ENCODE measurements at places on chromosomes 6 and 20.

DNA sequence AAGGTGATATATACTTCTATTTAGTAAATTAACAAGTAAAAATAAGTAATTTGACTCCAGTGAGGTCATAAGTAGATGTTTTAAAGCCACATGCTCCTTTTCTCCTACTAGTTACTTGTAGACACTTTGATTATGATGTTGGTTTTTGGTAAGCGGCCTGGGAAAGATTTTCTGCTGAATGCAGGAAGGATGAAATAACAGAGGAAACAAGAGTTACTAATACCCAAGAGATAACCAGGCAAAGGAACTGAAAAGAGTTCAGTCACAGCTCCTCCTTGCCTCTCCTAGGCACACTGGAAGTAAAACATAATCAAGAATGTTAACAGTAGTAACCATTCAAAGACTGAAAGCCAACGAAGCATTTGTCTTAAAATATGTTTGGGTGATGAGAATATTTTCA, 203.3 kb downstream of the RNGTT start:
- no peak for DNase-seq

DNA sequence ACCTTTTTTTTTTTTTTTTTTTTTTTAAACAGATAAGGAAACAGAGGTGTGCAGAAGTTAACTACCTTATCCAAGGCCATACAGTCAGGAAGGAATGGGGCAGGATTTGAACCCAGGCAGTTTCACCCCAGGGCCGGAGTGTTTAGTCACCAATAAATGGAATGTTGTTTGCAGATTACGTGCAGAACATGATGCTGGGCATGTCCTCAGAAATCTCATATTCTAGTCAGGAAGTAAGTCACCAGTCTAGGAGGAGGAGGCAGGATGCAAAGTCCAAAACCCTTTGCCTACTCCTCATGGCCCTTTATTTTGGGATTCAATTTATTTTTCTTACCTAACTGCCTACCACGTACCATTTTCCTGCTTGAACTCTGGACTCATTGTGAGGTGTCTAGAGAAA, 57.1 kb upstream of the LRRC1 start:
- DNase-seq: no peak

DNA sequence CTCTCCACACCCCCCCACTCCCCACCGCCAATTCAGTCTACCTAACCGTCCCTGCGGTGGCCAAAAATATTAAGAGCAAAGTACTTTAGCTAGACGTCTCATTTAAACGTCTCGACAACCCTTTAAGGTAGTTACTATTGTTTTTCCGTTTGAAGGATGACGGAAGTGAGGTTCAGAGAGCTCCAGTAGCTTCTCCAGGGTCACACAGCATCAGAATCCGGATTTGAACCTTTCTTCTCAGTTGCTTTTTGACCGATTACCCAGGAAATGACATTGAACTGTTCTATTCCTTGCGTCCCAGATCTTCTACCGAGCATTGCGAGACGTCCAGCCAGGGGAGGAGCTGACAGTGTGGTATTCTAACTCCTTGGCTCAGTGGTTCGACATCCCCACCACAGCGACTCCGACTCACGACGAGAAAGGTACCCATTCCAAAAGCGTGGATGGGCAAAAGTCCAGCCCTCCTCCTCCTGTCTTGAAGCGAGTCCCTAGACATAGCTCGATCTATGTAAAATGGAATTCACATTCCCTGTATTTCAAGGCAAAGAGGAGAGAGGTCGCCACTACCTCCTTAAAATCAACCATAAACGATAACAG, 2.4 kb downstream of the PRDM13 start:
- no peak for DNase-seq

DNA sequence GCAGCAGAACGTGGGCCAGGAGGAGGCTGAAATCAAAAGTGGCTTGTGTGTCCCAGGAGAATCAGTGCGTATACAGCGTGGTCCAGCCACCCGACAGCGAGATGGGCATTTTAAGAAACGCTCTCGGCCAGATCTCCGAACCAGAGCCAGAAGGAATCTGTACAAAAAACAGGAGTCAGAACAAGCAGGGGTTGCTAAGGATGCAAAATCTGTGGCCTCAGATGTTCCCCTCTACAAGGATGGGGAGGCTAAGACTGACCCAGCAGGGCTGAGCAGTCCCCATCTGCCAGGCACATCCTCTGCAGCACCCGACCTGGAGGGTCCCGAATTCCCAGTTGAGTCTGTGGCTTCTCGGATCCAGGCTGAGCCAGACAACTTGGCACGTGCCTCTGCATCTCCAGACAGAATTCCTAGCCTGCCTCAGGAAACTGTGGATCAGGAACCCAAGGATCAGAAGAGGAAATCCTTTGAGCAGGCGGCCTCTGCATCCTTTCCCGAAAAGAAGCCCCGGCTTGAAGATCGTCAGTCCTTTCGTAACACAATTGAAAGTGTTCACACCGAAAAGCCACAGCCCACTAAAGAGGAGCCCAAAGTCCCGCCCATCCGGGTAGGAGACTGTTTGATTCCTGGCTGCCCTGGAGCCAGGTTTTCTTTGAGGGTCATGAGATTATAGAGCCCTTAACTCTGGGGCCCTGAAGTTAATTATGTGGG, 75.3 kb downstream of the ASXL1 start:
- DNase-seq: no peak

DNA sequence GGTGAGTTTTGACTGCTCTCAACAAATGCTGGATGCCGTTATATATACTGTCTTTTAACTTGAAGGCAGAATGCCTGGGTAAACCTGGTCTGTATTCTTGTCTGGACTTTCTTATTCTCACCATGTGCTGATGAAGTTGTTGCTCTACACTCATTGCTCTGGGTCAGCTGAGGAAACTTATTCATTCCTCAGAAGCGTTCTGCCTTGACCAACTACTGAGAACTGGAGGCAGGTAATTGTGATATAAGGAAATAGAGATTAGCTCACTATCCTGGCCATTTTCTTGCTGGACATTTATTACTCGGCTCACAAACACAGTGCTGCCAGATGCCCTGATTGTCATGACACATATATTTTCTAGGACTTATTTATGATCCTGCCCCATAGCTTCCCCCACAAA, 103.6 kb downstream of the DNAH8 start:
- no peak for DNase-seq

DNA sequence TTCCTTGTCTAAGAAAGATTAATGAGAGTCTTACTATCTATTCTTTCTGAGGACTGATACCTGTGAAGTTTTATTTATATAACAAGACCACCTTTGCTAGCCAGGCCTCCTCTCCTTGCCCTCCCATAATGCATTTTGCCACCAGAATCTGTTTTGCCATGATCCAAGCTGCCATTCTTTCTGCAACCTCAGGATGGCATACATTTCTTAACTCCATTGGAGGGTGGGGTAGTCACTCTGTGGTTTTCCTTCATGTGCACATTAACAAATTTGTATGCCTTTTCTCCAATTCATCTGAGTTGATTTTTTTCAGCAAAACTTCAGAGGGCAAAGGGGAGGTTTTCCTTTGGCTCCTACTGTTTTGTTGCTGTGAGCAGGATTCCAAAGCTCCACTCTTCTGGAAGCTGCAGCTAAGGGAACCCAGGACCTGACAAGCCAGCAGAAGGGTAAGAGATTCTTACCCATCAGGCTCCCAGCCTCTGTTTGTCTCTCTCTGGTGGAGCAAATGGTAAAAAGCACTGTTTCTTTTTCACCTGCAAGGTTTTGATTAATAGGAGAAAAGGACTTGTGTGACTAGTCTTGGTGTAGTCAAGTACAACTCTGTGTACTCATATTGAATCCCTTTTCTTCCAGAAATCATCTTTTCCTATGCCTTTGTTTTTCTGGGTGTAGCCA, 26.2 kb upstream of the ENPP4 start:
- DNase-seq: no peak

- DNase-seq: no peak
Observed at GRCh38 chr6:83057705-83058321, 7.8 kb downstream of the UBE3D start.

GRCh38 chr6:30035784-30036183, 25.3 kb upstream of the POLR1H start:
- no peak for DNase-seq

DNA sequence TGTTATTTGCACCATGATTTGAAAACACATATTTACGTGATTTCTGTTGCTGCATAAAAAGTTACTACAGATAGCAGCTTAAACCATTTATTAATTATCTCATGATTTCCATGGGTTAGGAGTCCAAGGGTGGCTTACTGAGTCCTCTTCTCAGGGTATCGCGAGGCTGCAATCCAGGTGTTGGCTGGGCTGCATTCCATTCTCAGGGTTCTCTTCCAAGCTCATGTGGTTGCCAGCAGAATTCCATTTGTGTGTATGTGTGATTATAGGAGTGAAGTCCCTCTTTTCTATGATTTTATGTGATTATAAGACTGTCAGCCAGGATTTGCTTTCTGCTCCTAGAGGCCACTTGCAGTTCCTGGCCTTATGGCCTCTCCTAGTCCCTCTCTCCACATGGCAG, 135.1 kb downstream of the FAM83B start:
- DNase-seq: no peak
